AG10803 (cell line): ENCODE measurements at places on chromosomes 16 and 17.

DNA sequence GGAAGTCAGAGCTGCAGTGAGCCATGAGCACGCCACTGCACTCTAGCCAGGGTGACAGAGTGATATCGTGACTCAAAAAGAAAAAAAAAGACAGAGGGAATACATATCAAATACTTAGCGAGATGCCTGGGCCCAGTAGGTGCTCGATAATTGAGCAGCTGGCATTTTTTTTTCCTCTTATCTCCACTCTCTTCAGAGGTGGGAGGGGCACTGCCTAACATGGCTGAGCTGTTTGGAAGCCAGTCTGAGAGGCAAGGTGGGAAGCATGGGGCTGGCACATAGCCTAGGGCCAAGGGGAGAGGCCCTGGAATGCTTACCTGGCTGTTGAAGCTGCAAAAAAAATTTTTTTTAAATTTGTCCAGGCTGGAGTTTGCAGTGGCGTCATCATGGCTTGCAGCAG lies 38.4 kb downstream of the HIC1 start:
- no peak for DNase-seq

DNA sequence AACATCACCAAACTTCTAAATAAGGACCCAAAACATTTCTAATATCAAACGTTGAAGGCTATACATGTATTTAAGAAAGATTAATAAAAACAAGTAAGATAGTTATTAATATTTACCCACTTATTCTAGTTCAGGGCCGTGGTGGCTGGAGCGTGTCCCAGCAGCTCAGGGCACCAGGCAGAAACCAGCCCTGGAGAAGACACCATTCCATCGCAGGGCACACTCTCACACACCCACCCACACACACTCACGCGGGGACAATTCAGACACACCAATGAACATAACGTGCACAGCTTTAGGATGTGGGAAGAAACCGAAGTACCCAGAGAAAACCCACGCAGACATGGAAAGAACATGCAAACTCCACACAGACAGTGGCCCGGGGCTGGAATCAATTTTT lies 13.5 kb downstream of the C17orf67 start:
- no peak for DNase-seq

DNA sequence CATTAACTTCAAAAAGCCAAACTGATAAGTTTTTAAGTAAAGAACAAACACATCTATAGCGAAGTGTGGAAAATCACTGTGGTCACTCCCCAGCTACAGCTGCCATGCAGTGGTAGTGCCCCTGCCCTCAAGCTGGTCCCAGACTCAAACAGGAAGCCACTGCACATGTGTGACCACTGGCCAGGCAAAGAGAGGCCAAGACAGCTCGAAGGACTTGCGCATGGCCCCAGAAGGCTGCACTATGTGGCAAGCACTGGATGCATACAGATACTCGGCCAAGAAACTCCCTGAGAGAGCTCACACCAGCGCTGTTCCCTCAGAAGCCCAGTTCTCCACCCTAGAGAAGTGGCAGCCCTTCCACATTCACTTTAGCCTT lies 82.4 kb downstream of the ANKRD11 start:
- peak; percentile 57 for DNase-seq

- peak; percentile 43 for DNase-seq
Observed at GRCh38 chr17:57984936-57985674, 2.9 kb downstream of the VEZF1 start.

DNA sequence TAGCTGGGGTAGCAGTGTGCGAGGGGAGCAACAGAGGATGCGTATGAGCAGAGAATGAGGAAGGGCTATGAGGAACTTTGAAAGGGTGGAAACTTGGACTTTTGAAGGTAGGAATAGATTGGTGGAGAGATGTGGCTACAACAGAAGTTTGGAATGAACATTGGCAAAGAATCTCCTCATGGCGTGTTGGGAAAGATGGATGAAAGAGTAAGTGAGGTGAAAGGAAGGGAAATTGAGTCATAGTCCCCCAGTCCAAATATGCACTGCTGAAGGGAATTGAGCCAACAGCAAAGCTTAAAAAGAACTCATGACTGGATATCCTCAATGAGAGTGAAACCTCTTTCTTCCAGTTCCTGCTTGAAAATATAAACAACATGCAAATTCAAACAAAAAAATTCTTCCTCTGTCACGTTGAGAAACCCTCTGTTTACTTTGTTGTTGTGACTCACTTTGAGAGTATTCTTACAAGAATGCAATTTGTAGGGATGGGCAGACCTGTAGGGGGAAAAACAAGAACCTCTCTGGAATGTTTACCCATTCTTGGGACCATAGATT lies 313.2 kb upstream of the KCNJ16 start:
- DNase-seq, result peak; percentile 99

- DNase-seq, result no peak
Observed at GRCh38 chr17:71724339-71724738, 396.5 kb upstream of the SOX9 start.

DNA sequence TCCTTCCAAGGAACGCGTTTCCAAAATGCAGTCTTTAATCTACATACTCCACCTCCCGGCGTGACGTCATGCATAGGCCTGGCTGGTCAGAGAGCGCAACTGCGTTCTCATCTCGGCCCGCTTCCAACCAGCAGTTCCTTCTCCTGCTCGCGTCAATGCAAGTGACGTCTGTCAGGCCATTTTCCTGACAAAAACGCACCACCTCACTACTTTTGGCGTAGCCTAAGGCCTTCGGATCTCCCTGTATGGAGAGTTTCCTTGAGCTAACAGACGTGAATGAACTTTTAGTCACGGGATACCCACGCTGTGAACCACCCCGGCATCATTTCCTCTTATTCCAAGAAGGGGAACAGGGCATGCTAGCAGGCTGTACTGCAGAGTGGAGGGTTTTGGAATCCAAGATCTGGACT lies 25.0 kb downstream of the TEX14 start:
- DNase-seq, result peak; percentile 4

GRCh38 chr16:85276721-85277120 lies 164.4 kb upstream of the CIBAR2 start:
- no peak for DNase-seq

DNA sequence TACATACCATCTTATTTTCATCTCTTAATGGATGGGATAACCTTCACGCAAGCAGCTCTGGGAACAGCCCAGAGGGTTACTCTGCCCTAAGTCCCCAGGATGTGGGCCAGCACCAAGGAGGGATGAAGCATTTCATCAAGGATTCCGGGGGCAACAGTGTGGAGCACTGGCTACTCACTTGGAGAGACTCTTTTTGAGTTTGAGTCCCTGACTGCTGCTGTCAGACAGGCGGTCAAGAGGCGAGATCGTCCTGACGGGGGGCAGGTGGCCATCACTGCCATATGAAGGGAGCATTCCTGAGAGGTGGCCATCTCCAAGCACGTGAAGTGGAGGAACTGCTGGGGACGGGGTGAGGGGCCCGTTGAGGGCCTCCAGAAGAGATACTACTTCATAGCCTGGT lies 18.1 kb upstream of the FOXJ1 start:
- DNase-seq, result no peak

GRCh38 chr17:80106176-80106575 lies 4.8 kb downstream of the GAA start:
- no peak for DNase-seq

- DNase-seq, result no peak
Observed at GRCh38 chr16:13397126-13397525, 495.7 kb downstream of the SHISA9 start.

DNA sequence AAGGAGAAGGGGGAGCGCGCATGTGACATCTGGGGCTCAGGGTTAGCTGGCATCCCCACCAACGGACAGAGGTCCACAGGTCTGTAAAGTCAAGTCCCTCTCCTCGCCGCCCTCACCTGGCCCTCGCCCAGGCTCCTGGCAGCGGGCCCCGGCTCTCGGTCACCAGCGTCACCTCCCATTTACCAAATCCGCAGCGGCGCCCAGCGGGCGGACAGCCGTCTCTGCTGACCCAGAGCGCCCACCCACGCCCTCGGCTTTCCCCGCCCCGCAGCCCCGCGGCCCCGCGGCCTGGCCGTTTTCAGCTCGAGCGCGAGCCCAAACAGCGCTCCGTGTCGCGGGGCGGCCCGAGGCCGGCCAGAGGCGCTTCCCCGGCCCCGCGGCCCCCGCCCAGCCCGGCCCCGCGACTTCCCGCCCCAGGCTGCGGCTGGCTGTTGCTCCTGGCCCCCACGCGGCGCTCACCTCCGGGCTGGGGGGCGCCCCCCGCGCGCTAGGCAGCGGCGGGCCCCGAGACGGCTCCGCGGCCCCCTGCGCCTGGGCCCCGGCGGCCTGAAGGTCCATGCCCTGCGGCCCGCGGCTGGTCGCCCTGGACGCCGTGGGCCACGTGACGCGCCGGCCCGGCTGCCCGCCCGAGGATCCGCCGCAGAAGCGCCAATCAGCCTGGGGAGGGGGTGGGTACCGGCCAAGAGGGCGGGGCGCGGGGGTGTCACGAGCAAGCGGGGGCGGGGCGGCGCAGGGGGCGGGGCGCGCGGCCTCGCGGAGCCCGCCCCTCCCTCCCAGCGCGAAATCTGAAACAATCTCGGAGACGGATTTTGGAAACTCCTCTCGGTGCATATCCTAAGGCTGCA lies at the start of gene COPRS:
Gene COPRS, minus strand, starts transcription at position 603 of the 845 bp plus-strand sequence. Its CDS starts 45 bp downstream, at position 558.
- peak; percentile 86 for DNase-seq

- DNase-seq, result no peak
Observed at GRCh38 chr16:74304164-74304834, 7.7 kb downstream of the PSMD7 start.

DNA sequence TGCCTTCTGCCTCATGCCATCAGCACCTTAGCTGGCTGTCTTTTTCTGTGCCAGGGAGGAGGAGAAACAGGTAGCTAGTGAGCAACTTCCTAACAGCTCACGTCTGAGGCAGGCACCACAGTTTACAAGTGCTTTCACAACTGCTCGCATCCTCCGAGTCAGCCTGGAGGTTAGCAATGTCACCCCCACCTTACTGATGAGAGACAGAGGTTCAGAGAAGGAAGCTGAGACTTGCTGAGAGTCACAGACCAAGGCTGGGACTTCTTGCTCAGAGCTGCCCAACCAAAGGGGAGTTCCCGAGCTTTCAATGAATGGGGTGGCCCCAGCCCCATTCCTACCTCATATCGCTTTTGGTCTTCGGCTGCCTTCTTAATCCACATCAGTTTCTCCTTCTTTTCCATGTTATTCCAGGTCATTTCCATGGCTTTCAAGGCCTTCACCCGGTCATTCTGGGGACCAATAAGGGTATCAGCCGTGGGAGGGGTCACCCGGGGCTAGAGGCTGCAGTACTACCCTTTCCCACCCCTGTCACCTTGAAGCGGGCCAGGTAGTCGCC lies 9.6 kb downstream of the UBTF start:
- DNase-seq, result no peak

- no peak for DNase-seq
Observed at GRCh38 chr16:51723036-51723724, 572.1 kb upstream of the SALL1 start.

DNA sequence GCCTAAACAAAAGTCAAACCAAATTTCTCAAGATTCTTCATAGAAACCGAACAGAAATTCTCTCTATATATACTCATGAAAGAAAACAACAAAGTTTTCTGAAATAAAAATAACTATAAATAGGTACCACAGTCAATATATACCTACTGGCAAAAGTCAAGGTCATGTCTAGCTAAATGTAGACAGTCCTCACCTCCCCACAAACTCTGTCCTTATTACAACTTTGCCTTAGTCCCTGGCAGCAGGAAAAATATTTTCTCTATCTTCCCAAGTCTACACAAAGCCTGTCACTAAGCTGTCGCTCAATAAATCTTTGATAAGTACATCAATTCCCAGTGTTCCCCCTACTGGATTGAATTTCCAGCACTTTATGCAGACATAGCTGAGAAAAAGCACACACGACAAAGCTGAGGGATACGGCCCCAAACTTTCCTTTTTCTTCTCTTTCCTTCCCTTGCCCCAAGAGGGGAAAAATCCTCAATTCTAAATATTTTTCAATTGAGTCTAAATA lies 2.7 kb downstream of the CFAP20 start:
- no peak for DNase-seq

DNA sequence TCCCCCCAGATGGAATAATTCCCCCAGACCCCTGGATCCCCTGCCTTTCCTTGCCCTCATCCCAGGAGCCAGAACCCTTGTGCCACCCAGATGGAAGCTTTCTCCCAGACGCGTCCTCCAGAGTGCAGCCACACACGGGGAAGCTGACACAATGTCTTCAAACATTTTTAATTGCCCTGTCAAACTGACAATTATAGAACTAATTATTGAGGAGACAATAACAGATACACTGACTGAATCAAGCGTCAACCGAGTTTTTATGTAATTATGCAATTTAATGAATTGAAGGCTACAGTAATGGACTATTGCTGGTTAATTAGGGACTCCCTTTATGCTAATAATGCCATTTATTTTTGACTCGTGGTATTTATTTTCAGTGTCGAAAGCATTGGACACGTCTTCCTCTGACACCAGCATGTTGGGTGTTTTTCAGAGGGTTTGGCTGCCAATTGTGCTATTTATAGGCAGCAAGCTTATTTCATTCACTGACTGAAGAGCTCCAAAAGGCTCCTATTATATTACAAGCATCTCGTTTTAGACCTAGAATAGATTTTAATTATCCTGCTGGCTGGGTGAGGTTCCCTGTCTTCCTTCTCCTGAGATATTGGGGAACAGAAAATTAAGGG lies 298.2 kb upstream of the C16orf82 start:
- no peak for DNase-seq

DNA sequence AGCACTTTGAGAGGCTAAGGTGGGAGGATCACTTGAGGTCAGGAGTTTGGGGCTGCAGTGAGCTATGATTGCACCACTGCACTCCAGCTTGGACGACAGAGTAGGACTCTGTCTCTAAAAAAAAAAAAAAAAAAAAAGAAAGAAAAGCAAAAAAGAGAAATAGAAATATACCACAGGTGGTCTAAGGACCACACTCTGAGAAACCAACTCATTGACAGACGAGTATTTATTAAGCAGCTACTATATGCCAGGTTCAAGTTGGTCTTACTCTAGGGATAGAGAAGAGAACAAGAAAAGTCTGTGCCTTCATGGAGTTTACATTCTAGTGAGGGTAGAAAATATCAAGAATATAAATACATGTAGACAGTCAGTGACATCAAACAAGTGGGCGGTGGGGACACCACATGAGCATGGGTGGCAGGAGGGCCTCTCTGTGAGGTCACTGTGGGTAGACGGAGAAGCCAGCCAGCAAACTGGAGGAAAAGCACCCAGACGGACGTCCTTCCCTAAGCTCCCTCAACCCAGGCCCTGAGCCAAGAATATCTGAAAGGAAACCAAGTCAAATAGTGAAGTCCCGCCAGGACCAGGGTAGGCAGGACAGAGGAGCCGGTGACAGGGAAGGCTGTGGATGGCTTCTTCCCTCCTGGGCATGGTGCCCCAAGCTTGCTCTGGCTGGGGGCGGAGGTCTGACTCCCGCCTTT lies 4.7 kb downstream of the CDIPT start:
- no peak for DNase-seq

- DNase-seq, result no peak
Observed at GRCh38 chr17:19720631-19721426, 4.4 kb upstream of the SLC47A2 start.

- no peak for DNase-seq
Observed at GRCh38 chr17:42246515-42246914, 29.7 kb downstream of the STAT5B start.

DNA sequence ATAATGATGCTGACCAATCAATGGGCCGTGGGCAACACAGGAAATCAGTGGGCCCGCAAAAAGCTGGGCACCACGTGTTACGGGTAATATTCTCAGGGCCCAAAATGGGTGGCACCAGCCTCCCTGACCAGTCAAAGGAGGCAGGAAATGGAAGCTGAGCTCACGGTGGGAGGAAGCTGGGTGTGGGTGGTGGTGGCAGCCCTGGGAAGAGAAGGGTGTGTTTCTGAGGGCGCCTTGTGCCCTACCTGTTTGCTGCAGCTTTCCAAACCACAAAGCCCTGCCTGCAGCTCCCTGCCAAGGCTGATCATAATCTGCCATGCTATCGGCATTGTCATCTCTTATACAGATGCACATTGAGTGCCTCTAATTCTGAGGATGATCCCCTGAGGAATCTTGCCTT lies 457.9 kb downstream of the SLC39A11 start:
- no peak for DNase-seq
